ENCODE measurements at places on chromosomes 12 and 14.

DNA sequence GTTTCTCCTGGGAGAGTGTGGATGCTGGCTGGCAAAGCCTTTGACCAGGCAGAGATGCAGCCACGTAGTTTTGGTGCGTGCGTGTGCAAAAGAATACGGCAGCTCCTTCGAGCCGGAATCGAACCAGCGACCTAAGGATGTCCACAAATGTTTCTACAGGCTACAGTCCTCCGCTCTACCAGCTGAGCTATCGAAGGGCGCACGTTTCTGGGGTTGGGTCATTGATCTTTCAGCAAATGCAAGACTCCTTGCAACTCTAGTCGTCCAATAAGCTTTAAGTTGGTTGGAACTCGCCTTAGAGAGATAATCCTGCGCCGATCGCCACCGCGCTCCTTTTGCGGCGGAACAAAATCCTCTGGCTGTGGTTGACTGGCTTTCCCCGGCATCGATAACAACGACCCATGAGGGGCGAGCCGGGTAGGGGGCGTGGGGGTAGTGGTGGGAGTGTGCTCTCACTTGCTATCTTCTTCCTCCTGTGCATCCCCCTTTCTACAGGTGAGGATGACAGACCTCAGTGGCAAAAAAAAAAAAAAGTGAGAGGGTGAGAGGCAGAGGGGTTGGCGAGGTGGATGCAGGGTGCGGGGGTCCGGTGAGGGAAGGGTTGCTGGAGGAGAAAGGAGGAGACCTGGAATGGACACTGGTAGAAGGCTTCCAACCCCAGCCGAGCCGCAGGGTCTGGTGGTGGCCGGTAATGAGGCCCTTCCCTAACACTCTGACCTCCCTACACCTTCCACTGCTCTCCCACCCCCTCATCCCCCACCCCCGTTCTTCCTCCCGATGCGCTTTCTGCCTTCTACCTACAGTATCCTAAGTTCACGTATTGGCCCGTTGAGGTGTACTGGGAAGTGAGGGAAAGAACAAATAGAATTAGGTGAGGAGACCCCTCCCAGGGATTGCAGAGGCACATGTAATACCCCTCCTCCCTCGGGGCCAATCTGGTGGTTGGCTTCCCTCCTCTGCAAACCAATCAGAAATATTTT lies 11.8 kb upstream of the OR6S1 start:
- no peak for DNase-seq

DNA sequence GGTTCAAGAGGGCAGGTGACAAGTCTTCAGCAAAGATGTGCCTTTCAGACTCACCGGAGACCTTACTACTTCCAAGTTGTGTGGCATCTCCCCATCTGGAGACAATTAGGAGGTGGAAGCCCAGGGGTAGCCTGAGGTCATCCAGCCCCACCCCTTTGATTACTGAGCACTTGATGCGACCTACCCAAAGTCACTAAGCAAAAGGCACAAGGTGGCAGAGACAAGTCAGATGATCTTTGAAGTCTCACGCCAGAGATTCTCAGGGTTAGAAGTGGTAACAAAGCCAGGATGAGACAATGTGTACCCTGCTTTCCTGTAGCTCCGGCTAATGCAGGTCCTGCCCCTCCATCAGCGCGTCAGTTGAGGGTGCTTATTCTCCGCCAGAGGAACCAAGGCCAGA lies 1.4 kb upstream of the FOXN3 start:
- no peak for DNase-seq

DNA sequence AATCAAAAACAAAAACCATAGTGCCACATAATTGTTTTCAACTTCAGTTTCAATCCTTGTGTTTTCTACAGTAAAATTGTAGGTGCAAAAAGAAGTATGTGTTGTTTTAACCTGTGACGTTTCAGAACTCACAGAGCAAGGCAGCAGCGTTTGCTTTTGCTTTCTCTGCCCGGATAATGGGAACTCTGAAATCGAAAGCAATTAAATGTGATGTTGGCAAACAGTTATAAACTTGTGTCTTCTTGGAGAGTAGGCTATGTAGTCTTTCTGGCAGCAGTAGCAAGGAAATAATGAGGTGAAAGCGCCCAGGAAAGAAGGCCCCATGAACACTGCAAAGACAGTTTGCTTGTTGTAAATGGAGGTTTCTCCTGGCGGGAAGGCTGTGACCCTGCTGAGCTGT lies 39.1 kb downstream of the FNTB start:
- DNase-seq: no peak

- DNase-seq: no peak
These were observed 8.8 kb downstream of the SUSD6 start for GRCh38 chr14:69620211-69620611.

GRCh38 chr12:55815473-55815872 lies 2.1 kb downstream of the SARNP start:
- DNase-seq: no peak

DNA sequence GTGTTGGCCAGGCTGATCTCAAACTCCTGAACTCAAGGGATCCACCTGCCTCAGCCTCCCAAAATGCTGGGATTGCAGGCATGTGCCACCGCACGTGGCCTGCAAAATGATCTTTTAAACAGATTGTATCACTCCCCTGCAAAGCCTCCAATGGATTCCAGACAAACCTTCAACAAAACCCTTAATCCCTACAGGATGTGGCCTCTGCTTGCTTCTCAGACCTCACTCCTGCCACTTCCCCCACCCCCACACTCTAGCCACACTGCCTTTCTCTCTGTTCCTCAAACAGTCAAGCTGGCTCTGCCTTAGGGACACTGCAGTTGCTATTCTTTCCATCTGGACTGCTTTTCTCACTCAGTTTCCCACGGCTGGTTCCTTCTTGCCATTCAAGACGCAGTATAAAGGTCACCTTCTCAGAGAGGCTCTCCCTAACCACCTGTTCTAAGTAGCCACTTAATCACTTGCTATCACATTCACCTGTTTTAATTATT lies 47.3 kb upstream of the TMED10 start:
- no peak for DNase-seq

GRCh38 chr12:132014915-132015280 lies 65.2 kb downstream of the EP400 start:
- DNase-seq: no peak
